ENCODE measurements at places on chromosomes 1 and 21.

- no peak for DNase-seq
These were observed at the start of gene LELP1 for GRCh38 chr1:153203130-153203529. LELP1 (plus strand) TSS chr1:153203430; CDS start chr1:153204708, 1,278 bp downstream.

GRCh38 chr1:245168086-245168485 is 13.3 kb downstream of the KIF26B start:
- peak; percentile 34 for DNase-seq

GRCh38 chr1:22918644-22919043 is 54.0 kb downstream of the LACTBL1 start:
- DNase-seq, result no peak

DNA sequence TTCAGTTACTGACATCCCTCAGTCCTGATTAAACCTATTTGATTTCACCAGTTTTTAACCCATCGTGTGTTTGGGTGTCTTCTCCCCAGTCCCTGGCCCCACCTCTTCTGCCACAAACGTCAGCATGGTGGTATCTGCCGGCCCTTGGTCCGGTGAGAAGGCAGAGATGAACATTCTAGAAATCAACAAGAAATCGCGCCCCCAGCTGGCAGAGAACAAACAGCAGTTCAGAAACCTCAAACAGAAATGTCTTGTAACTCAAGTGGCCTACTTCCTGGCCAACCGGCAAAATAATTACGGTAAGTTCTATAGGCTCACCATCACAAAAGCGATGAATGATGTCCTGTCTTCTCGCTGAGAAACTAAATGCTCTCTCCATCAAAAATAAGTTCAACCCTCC is 28.7 kb downstream of the NBPF3 start:
- no peak for DNase-seq

DNA sequence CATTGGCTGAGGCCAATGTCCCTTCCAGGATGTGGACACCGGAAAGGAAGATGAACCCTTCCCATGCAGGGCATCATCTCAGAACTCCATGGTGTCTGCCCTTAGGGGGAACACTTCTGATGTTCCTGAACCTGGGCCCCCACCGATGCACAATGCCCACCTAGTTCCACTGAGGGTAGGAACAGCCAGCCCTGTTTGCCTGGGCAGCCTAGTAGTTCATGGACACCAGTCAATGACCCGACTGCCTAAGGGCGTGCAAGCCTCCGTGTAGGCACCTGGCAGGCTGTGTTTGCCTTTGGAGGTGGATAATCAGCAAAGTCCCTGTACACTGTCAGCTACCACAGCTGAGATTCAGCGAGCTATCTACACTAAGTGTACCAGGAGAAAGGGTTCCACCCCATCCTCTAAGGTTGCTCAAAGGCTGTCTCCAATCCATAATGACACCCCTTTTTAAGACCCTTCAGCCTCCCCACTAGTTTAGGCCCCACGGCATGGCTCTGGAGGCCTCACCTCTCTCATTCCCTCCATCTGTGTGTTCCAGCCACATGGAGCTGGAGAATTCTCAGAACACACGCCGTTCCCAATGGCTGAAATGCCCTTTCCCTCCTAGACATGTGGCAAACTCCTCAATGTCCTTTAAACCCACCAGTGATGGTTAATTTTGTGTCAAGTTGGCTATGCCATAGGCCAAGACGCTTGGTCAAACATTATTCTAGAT is 124.8 kb upstream of the EDN2 start:
- no peak for DNase-seq

- no peak for DNase-seq
These were observed 34.9 kb downstream of the ETS2 start for GRCh38 chr21:38840456-38841300.

DNA sequence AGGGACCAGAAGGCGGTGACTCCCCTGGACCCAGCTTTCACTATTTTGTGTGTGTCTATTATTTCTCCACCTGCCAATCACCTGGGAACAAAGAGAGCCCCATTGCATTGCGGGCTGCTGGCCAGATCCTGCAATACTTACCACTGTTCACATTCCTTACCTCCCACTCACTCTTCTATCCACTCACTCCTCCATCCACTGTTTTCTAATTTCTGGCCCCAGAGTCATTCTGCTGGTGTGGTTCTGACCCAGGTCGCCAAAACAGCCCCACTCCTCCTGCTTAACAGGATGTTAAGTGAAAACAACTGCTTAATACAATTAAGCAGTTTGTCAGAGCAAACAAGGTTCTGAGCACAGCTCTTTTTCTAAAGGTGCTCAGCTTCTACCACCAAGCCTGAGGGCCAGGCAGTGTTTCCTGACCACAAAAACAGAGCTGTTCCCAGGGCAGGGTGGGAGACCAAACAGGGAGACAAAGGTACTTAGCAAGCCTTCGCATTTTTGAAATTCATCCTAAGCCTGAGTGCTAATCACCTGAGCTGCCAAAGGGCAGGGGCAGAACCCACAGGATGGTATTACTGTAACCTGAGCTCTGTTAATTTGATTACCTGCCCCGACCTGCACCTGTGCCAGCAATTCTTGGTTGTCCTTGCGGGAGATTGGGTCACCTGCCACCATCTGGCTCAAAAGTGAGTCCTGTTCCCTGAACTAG is 38.5 kb upstream of the EFCAB14 start:
- DNase-seq, result no peak

DNA sequence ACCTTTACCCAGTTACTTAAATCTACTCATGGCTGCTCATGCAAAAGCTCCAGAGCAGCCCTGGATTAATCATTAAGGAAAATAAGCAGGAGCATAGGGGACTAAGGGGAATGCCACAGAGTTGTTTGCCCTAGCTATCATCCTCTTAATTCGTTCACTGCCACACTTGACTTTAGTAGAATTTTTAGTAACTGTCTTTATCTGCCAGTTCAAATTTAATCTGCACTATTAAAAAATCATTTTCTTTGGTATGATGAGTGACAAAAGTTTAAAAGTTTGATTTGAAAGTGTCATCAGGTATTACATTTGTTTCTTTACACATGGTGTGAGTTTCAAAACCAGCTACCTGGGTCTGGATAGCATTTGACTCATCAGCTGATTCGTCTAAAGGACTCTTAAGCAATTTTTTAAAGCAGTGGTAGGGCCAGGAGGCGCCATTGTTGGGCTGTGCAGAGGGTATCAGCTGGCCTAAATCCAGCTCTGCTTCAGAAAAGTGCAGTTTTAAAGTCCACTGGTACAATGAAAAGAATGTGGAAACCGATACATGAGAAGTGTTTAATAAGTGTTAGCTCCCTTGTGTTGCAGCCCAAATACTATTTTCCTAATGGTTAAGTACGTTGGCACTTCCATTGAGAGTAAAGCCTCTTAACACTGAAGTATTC is 69.9 kb upstream of the DR1 start:
- no peak for DNase-seq

DNA sequence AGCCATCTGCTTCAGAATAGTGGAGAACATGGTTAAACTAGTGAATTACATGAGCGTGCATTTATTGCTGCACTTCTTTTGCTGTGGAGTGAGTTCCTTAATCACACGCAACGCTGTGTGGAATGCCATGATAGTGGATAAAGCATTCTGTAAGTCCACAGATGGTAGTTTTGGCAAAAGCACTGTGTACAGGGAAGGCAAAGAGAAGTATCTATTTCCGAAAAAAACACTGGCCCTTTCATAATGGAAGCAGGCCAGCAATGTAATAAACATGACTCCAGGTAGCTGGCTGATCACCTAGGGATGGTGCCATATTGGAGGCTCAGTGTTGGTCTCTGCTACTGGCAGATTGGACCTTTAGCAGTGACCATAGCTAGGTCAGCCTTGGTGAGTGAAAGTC is 67.6 kb downstream of the FH start:
- no peak for DNase-seq

DNA sequence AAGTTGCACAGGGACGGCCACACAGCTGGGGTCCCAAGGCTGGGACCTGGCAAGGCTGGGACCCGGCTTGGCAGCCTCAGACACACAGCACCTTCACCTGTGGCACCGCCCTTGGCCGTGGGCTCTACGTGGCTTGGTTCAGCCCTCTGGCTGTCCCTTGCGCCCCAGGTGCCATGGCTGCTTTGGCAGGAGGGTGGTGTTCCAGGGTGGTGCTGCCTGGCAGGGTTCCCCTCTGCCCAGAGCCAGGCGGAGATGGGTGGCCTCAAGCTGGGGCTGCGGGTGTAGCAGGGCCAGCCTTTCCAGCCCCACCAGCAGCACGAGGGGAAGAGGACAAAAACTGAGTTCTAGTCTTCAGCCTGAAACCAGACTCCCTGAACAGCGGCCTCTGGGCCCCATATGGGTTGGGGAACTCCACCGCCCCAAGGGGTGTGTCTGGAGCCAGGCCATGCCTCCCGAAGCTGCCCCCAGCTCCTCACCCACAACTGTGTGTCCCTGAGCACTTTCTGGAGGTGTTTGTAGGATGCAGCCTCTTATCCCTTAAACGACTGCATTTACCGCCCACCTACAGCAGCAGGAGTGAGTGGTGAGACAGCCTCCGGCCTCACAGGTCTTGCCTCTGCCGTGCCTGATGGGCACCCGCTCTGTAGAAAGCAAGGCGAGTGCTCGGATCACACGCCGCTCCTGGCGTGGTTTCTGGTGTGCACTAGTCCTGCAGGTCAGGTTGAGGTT is 92.3 kb downstream of the PDE9A start:
- no peak for DNase-seq

GRCh38 chr1:161174911-161175310 is 2.4 kb downstream of the B4GALT3 start:
- DNase-seq, result no peak

DNA sequence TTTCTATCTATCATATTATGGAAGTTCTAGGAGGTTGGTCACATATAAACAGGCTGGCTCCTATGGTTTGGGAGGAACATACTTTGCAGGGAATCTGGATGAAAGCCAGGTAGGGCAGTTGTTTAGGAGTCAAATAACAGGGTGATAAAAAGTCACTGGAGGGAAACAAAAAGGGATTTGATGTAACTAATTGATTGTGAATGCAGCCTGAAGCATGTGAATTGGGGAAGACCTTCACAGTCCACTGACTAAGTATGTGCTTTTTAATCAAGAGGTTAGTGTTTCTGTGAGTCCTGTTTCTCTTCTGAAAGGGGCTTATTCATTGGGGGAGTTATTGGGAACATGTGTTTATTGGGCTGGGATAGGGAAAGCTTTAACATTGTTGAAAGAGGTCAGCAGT is 41.3 kb downstream of the HMCN1 start:
- DNase-seq, result peak; percentile 23
